ENCODE measurements at places on chromosomes 13 and 19. TPM values are rescaled to one million over a fixed set of nuclear protein-coding genes. Genes with fewer than 3 reads are reported as not detected.

GRCh38 chr13:114226088-114226487 is 8.6 kb upstream of the CDC16 start:
- DNase-seq = peak; percentile 38

GRCh38 chr13:113083402-113084061 is 22.1 kb upstream of the F7 start:
- no peak for DNase-seq

GRCh38 chr19:31349160-31349881 is at the start of gene TSHZ3:
TSHZ3 (minus strand) TSS chr19:31349436; CDS start chr19:31349219, 217 bp downstream.
- DNase-seq = peak; percentile 67

DNA sequence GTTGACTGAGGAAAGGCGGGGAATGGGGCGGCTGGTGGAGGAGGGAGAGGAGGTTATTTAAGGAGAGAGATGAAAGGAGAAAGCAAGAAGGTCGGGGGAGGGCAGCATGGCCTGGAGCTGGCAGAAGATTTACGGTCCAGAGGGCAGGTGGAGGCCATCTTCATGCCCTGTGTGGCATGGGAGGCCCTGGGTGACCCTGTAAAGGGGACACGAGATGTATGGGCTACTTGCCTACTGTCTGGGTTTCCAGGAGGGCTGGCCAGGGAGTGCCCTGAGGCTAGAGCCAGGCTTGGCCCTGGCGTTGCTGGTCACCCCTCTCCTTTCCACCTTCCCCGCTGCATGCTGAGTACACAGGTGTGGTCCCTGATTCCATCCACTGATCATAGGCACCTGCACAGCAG is 6.1 kb downstream of the WTIP start:
- no peak for DNase-seq

- no peak for DNase-seq
Observed at GRCh38 chr13:41286370-41286769, 23.0 kb upstream of the MTRF1 start.

- DNase-seq = peak; percentile 96
Observed at GRCh38 chr19:4123615-4124568, at the start of gene MAP2K2. MAP2K2 (minus strand) TSS chr19:4124122; CDS start chr19:4123875, 247 bp downstream.

GRCh38 chr13:36129539-36129938 is 1.6 kb downstream of the DCLK1 start:
- DNase-seq = no peak

GRCh38 chr13:89796196-89796595 is 1551.3 kb upstream of the MIR17HG start:
- DNase-seq = no peak

GRCh38 chr19:4831304-4831978 is at the start of gene TICAM1:
TICAM1 (minus strand) TSS chr19:4831712; CDS start chr19:4818377, 13,335 bp downstream.
- DNase-seq = peak; percentile 86

GRCh38 chr13:77563111-77563510 is 27.6 kb downstream of the SCEL start:
- no peak for DNase-seq

GRCh38 chr19:51329411-51329810 is 12.5 kb downstream of the VSIG10L start:
- no peak for DNase-seq

DNA sequence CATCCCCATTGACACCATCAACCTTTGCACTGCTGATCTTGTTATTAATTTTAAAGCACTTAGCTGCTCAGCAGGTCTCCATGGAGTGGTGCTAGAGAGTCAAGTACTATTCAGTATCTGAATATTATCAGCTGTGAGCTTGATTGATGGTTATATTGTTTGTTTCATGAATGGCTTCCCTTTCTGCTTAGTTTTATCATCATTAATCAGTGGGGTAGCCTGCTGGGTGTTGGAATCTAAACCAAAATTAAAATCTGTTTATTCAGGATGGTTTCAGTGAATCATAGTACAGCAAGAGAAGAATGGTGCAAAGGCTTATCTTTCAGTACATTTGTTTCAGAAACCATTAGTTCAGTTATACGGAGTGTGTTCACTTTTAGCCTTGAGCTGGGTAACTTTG is 42.5 kb upstream of the SCEL start:
- DNase-seq = peak; percentile 25

- DNase-seq = no peak
Observed at GRCh38 chr19:33194532-33194885, 379 bp downstream of the LRP3 start.

GRCh38 chr13:110533771-110534670 is 27.5 kb downstream of the RAB20 start:
- no peak for DNase-seq

GRCh38 chr13:87094646-87095045 is 576.5 kb upstream of the SLITRK5 start:
- no peak for DNase-seq

- DNase-seq = no peak
Observed at GRCh38 chr19:9295411-9295849, 14.2 kb downstream of the ZNF699 start.

- DNase-seq = no peak
Observed at GRCh38 chr19:11356676-11357550, 1.7 kb downstream of the PLPPR2 start.

DNA sequence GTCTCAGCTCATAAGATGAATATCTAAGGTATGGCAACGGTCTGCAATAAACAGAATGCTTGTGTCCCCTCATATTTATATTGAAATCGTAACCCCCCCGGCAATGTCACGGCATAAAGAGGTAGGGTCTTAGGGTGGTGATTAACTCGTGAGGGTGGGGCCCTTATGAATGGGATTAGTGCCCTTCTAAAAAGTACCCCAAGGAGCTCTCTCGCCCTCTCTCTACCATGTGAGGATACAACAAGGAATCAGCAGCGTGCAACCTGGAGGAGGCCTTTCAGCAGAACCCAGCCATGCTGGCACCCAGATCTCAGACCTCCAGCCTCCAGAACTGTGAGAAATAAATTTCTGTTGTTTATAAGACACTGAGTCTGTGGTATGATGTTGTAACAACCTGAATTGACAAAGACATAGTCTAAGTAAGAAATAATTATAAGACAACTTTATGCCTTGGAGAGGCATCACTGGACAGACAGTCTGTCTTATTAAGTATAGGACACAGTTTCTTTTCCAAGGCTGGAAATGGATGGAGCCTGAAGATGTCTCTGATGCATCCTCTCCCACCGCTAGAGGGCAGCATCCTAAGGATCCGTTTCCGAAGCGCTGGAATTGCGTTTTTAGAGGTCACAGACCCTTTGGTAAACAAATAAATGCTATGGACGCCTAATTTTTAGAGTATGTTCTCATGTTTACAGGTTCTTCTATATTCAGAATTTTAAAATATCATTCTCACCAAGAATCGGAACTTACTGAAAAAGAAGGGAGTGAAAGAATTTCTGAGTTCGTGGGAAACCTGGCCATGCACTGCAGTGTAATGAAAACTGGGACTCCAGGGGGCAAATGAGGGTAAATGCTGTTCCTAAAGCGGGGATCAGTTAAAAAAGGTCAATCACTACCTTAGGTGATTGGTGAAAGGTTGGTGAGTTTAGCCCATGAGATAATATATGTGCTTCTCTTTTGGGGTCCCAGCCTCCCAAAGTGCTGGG is 13.3 kb upstream of the LEUTX start:
- DNase-seq = peak; percentile 48

DNA sequence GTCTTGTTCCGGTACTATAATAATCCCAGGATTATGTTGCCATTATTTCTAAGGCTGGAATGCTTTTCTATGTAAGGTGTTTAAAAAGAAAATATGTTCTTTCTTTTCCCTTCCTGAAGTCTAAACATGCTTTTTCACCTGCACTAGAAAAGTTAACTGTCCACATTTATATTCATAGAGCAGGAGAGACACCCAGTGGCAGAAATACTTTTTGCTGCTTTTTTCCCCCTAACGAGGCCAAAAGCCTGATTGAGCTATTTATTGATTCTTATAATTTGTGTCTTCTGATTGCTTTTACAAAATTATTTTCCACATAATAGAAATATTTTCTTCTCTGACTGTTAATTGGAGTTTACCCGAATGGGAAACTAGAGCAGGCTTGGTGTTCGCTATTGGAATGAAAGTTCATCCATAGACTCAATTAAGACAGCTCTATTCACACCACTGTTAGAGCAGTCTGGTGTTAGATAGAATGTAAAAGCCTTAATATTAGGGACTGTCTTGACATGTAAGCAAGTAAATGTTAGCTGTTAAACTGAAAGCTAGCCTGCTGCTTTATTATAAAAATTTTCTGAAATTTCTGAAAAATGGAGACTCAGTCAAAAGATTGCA is 15.8 kb downstream of the GPR180 start:
- peak; percentile 43 for DNase-seq

DNA sequence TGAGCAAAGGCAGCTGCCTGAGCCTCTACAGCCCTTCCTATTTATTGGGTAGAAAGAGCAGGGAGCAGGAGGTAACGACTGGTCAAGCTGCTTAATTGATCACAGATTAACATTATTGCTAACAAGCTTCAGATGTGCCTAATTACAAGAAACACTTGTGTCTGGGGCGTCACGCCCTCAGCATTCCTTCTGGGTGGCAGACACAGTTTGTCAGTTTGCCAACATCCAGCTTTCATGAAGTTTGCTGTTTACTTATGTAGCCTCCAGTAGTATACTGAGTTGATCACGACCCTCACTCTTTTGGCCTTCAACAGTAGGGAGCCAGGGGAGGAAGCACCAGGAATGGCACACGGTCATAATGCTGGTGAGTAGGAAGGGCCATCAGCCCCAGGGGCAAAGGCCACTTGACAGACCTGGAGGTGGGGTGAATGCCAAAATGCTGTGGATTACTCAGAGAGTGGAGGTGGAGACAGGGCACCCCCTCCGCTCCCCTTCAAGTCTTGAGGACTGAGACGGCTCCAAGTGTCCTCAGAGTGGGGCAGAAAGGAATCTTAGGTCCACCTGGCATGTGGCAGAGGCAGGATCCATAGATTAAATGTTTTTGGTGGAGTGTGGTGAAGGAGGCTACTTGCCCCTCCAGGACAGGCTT is 34.9 kb upstream of the PSPC1 start:
- no peak for DNase-seq

- DNase-seq = no peak
Observed at GRCh38 chr13:102548811-102549210, 48.0 kb upstream of the TPP2 start.

DNA sequence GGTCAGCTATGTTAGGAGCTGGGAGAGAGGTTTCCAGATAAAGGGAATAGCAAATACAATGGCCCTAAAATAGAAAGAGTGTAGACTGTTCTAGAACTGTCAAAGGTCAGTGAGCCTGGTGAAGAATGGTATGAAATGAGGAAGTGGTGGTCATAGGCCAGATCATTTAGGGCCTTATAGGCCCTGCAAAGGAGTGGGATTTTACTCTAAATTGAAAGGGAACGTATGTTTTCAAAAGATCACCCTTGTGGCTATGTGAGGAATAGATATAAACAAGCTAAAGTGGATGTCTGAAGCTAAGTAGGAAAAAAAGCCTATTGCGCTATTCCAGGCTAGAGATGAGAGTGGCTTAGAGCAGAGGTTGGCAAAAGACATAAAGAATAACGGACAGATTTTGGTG is 70.7 kb upstream of the TDRD3 start:
- no peak for DNase-seq

- DNase-seq = no peak
Observed at GRCh38 chr19:5038631-5039271, 69.8 kb downstream of the KDM4B start.

DNA sequence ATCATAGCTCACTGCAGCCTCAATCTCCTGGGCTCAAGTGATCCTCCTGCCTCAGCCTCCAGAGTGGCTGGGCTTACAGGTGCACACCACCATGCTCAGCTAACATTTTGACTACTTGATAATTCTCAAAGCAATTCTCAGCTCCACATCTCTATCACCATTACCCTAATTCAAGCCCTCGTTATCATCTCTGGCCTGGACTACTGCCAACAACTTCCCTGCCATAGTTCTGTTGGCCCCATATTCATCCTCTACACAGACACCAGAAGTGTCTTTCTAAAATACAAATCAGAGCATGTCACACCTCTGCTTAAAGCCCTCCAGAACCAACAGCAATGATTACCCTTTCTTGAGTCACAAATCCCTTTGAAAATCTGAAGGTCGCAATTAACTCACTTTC is 7.9 kb downstream of the FLT3 start:
- DNase-seq = no peak

- no peak for DNase-seq
Observed at GRCh38 chr19:8525401-8525684, 11.4 kb upstream of the ZNF414 start.

DNA sequence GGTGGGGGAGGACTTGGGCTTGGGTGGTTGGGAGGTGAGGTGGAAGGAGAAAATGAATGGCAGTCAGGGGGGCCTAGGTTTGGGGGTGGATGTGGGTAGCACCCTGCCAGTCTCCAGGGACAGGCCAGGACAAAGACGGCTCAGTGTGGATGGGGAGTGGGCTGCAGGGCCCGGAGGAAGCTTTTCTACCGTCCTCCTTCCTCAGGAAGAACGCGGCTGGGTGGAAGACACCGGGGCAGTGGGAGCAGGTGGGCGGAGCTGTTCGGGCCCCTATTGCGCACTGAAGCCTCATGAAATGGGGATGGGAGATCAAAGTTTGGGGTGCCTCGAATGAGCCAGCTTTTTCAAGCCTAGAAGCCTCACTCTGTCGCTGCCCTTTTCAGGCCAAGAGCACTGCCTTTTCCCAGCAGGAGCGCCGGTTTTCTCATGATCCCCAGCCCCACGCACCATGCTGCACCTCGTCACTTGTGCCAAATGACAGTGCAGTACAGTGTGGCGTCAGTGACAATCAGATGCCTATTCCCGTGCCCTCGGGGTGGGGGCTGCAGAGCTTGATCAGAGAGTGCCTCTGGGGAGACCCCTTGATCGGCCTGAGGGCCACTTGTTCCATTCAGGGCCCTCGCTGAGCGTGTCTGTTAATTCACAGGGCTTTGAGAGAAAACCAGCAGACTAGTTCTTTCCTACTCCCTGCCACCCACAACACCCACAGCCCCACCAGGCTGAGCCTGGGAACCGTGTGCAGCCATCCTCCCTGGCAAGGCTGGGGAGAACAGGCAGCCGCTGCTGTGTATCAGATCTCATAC is 1.5 kb downstream of the CALM3 start:
- peak; percentile 60 for DNase-seq

ZNF468 gene
- total RNA-seq = 8.0 TPM

PLK5 gene
- total RNA-seq = not detected

S1PR2 gene
- total RNA-seq = 3.4 TPM

SLITRK1 gene
- total RNA-seq = not detected

IFI30 gene
- total RNA-seq = 20.8 TPM

NLRP11 gene
- total RNA-seq = 0.10 TPM

TMEM150B gene
- not detected for total RNA-seq

CADM4 gene
- total RNA-seq = 0.67 TPM

LTBP4 gene
- 153 TPM for total RNA-seq

ZNF573 gene
- 6.1 TPM for total RNA-seq

ZNF536 gene
- not detected for total RNA-seq

KLK12 gene
- not detected for total RNA-seq

NLRP4 gene
- not detected for total RNA-seq

JUND gene
- 87.9 TPM for total RNA-seq
